ENCODE measurements at places on chromosomes 6 and 20. TPM values are rescaled to one million over a fixed set of nuclear protein-coding genes. Genes with fewer than 3 reads are reported as not detected.

RIPPLY2 gene
- 0.87 TPM for total RNA-seq

ADTRP gene
- total RNA-seq = 6.9 TPM

NCOA6 gene
- 9.6 TPM for total RNA-seq

LPA gene
- not detected for total RNA-seq

GABBR1 gene
- 11.8 TPM for total RNA-seq

LRP11 gene
- 125 TPM for total RNA-seq

MCCD1 gene
- not detected for total RNA-seq

NRSN1 gene
- not detected for total RNA-seq

CFB gene
- 5.6 TPM for total RNA-seq

PIGU gene
- total RNA-seq = 8.2 TPM

WFDC5 gene
- not detected for total RNA-seq

OOEP gene
- not detected for total RNA-seq

MTRF1L gene
- 20.3 TPM for total RNA-seq

EPB41L1 gene
- total RNA-seq = 24.7 TPM

Measured in uterine smooth muscle cell (primary cell).